Stimulated activated CD4-positive, alpha-beta T cell treated with anti-CD3 and anti-CD28 coated beads, Interleukin-12 subunit alpha, Interleukin-12 subunit beta, amount 100 ng/mL, for 48 hours (primary cell): ENCODE measurements at places on chromosomes 5 and 9.

DNA sequence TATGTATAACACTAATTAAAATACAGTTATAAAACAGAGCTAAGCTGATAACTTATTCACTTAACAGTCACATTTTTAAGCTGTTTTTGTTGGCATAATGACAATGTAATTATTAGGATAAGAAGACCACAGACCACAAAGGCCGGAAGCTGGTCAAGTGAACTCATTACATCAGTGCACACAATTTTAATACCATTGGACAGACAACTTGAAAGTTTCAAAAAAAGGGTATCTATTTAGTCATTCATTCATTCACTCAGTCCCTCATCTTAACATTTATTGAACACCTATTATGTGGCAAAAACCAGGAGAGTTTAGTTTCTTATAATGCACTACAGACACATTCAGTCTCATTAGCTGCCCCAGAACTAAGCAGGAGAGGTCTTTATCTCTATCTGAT lies 11.6 kb downstream of the ERP44 start:
- DNase-seq = no peak

DNA sequence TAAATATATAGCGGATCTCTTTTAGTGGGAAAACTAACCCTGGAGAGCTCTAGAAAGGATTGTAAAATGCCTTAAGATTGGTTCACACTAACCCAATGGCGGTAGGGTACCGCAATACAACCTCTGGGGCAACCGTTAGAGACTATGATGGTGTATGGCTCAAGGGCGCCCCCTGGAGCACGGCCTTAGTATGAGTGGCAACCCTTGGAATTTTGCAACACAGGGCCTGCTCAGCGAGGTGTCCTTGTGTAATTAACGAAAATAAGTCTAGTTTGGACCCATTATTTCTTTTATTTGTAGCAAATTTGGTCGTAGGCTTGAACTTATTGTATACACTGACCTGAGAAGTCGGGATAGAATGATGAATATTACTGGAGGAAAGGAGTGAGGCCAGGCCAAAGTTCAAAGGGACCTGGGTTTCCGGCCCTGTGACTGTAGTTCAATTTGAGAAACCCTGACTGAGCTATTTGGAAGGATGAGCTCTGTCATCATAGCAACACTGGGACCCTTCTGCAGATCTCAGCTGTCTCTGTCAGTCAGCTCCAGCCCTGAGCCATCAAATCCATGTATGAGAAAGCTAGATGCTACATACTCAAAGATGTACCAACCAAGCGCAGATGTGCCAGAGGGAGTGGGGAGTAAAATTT lies 54.8 kb downstream of the CAMK4 start:
- DNase-seq = peak; percentile 79

DNA sequence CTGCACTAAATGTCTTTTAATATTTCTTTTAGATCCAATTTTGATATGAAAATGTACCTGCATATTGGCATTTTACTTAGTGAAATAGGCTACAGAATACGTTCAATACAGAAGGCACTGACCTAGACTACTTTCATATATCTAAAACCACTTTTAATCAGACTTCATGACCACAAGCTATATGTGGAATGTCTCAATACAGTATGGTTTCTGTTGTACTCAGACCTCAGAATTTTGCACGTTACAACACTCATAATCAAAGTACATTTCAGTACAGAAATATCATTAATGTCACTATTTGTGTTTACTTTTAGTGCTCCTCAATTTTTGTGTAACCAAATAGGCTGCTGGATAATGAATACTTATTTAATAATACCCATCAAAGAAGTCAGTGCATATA lies 74.8 kb downstream of the MEF2C start:
- no peak for DNase-seq

GRCh38 chr5:21709770-21710169 lies 1143.4 kb downstream of the CDH12 start:
- DNase-seq = no peak

- no peak for DNase-seq
Observed at GRCh38 chr5:29550523-29550922, 1643.0 kb upstream of the CDH6 start.

DNA sequence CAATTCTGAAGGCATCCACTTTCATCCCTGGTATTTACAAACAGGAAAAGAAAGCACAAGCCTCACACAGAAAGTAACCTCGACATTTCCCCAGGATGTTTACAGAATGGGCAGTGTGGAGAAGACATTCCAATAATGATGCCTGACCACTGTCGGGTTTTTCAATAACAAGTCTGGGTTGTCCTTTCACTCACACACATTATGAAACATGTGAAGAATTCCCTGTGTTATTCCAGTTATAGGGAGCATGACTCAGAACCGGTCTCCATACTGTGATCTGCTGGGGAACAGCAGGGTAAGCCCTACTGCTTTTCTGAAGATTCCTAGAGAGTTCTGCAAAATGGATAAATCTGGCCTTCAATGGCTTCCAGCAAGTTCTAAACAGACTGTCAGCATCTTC lies 155.3 kb downstream of the ADAMTS12 start:
- DNase-seq = no peak

DNA sequence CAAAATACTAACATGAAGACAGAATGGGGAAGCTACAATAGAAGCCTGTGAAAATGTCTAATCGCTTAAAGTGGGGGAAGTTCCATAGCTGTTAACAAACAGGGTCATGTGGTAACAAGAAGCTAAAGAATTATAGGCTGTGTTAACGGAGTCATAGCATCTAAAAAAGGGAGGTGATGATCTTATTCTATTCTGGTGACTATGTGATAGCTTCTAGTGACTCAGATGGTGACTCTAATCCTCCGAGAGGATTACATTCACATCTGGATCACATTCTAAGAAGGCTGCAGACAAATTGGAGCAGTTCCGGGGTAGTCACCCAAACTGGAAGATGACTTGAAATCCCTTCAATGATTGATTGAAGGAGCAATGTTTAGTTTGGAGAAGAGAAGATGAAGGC lies 142.1 kb downstream of the LIFR start:
- no peak for DNase-seq

- no peak for DNase-seq
Observed at GRCh38 chr9:88651682-88652633, 117.0 kb downstream of the NXNL2 start.

DNA sequence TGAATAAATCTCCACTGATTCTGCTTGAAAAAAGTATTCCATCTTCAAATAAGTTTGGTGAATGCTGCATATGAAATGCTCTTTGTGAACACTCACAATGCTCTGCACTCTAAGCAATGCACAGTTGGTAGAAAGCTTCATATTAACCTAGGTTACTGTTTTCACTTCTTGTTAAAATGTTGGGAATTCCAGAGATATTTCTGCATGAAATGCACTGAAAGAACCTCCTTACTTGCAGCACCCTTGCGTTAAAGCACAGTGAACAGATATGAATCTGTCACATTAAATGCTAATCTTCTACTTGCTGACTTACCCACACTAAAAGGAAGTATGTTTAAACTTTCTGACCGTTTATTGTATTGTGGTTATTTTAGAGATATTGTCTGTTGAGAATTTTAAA lies 584.1 kb upstream of the NUDT12 start:
- DNase-seq = no peak

- no peak for DNase-seq
Observed at GRCh38 chr9:40907657-40908624, 220.5 kb downstream of the FOXD4L6 start.

DNA sequence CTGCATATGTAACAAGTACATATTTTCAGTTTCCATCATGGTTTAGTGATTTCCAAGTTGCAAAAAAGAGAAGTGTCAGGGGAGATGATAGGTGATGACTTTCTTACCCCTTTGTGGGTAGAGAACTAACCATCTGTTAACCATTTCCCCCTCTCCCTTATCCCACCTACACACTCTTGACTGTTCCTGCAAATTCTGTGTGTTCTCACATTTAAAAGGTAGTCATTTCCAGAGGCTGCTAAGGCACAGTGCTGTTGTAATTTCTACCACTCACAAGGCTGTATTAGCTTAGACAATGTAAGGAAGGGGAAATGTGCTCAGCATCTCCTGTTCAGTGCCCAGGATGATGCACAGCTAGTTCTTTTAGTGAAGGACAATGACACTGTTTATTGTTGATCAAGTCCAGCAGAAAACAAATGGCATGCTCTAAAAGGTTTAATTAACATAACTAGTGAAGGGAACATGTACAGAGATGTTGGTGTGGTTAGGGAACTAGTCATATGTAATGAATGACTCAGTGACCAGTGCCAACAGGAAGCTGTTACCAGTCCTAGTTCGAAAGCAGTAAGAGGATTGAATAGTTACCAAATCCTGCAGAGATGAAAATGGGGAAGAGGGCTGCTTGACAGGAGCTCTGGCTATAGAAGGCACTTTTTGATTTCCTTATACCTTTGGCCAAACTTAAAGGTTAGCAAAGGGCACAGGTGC lies 165.1 kb downstream of the PLK2 start:
- no peak for DNase-seq

GRCh38 chr9:14993901-14994554 lies 83.8 kb upstream of the FREM1 start:
- DNase-seq = no peak

DNA sequence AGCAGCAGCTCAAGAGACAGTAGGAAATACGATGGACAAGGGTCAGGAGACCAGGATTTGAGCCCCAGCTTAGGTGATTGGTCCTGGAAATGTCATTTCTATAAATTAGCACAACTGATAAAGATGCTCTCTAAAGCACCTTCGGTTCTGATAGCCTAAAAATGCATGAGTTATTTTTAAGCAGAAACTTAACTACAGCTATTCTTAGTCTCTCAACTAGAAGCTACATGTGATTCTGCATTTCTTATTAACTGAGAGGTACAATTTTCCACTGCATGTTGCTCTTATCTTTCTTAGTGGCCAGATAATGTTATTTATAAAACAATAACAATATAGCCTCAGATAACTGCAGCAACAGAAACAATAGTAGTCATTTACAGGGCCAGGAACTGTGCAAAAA lies 136.4 kb downstream of the GRIA1 start:
- DNase-seq = no peak

GRCh38 chr5:88290801-88291200 lies 22.2 kb upstream of the TMEM161B start:
- DNase-seq = no peak

GRCh38 chr9:95508968-95509850 lies 7.6 kb downstream of the PTCH1 start:
- peak; percentile 34 for DNase-seq

DNA sequence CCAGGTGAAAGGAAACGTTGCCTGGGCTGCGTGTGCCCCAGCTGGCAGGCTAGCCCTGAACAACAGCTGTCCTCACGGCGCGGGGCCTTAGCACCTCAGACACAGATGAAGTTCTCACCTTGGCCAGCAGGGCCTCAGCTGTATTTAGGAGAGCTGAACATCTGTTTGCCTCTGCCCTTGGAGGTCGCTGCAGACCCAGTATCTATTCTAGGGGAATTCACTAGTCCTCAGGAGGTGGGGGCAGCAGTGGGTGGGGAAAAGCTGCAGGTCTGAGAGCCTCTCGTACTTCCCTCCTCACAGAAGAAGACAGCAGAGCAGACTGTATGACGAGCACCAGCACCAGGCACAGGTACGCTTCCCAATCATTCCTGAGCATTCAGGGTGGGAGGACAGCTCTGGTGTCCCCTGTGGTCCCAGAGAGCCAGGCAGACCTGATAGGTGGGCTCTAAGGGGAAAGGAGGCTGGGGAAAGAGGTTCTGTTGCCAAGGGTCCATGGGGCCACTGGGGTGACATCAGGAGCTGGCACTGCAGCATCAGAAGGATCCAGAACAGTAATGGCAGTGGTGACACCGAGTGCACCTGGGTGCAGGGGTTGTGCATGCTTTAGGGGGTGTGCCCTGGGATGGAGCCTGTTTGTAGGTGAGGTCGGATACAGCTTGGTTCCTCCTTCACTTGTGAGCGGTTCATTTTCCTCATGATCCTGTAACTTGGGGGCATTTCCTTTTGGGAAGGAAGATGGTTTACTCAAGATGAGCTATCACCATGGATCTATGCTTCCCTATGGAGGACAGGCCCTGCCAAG lies 13.8 kb downstream of the CD74 start:
- no peak for DNase-seq

GRCh38 chr5:20359377-20359776 lies 371.4 kb upstream of the CDH18 start:
- DNase-seq = no peak

DNA sequence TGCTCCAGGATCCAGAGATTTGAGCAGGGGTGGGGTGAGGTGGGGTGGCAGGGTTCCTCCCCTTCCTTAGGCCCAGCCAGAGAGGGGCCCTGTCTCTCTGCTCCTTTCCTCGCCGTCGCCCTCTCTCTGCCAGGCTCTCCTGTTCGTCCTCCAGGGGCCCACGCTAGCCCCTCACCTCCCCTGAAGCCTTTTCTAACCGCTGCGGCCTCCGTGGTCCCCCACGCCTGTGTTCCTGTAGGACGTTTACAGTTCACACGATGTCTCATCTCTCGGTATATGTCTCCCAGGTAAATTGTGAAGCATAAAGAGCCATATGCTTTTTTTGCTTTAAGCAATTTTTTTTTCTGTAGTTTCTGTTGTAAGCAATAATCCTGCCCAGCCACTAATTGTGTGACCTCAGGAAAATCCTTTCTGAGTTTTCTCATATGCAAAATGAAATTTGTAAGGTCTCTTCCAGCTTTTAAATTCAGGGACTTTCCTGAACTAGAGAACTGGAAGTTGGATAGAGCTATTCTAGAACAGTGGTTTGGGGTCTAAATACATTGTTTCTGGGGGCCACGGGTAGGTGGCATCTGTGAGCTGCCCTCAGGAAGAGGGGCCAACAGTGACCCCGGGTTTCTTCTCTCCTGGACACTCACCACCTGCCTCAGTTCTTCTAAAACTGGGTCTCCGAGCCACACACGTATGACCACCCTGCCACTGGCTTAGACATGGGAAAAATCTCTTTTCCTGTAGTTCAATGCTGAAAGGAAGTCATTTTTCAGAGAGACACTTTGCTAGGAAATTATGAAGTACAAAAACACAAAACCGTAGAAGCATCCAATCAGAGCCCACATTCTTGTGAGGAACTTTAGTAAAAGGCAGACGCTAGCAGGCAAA lies 50.2 kb upstream of the ZNF366 start:
- no peak for DNase-seq
